Vagina (tissue), 2 donors: ENCODE measurements at places on chromosomes 5 and 9. TPM values are rescaled to one million over a fixed set of nuclear protein-coding genes. Genes with fewer than 3 reads are reported as not detected.

Gene SLC36A3
- total RNA-seq, result not detected

Gene FAM114A2
- 20.4 TPM for total RNA-seq

Gene CCDC180
- total RNA-seq, result 7.6 TPM

Gene MYORG
- total RNA-seq, result 4.4 TPM

Gene MARCHF11
- total RNA-seq, result not detected

Gene SMIM33
- total RNA-seq, result not detected

Gene ECSCR
- total RNA-seq, result 37.1 TPM

Gene IL17B
- total RNA-seq, result 2.7 TPM

Gene HMHB1
- total RNA-seq, result not detected

Gene CMYA5
- 10.1 TPM for total RNA-seq

Gene FOXD4L4
- total RNA-seq, result not detected

Gene GNAQ
- total RNA-seq, result 31.9 TPM

Gene FBP1
- total RNA-seq, result 1.7 TPM

Gene PCDHGB4
- total RNA-seq, result 10.3 TPM

Gene OR2V1
- not detected for total RNA-seq

Gene PRRC1
- total RNA-seq, result 31.9 TPM

Gene MAP1B
- total RNA-seq, result 386 TPM

Gene RANBP17
- total RNA-seq, result 5.4 TPM

Gene GABRB2
- under 0.01 TPM for total RNA-seq

Gene STKLD1
- total RNA-seq, result not detected

Gene HMCN2
- 5.2 TPM for total RNA-seq

Gene PDZD2
- 42.7 TPM for total RNA-seq

Gene CARTPT
- total RNA-seq, result not detected

Gene BHMT
- not detected for total RNA-seq

Gene C5
- 2.0 TPM for total RNA-seq

Gene CER1
- not detected for total RNA-seq

Gene GFI1B
- total RNA-seq, result not detected

Gene LCN6
- 17.9 TPM for total RNA-seq

Gene EPB41L4A
- 27.5 TPM for total RNA-seq

Gene C5orf58
- total RNA-seq, result not detected

Gene NIPAL4
- 12.0 TPM for total RNA-seq

Gene PITX1
- 141 TPM for total RNA-seq

Gene DDX31
- total RNA-seq, result 17.9 TPM

Gene NUTM2G
- not detected for total RNA-seq

Gene MYOZ3
- total RNA-seq, result not detected

Gene SLC34A3
- total RNA-seq, result not detected
